ENCODE measurements at places on chromosomes 2 and 18.

DNA sequence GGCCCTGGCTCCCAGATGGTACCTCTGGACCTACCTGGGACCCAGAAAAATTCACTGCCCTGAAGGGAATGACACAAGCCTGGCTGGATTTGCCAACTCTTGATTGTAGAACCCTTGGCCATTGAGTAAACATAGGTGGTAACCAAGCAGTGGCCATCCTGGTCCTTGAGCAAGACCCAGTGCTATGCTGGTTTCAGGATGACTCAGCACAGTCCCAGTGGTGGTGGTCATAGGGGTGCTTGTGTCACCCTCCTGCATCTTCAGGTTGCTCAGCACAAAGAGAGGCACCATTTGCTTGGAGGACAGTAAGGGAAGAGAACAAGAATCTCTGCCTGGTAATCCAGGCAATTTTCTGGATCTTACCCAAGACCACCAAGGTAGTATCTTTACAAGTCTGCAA is 52.9 kb downstream of the UPP2 start:
- DNase-seq: no peak

DNA sequence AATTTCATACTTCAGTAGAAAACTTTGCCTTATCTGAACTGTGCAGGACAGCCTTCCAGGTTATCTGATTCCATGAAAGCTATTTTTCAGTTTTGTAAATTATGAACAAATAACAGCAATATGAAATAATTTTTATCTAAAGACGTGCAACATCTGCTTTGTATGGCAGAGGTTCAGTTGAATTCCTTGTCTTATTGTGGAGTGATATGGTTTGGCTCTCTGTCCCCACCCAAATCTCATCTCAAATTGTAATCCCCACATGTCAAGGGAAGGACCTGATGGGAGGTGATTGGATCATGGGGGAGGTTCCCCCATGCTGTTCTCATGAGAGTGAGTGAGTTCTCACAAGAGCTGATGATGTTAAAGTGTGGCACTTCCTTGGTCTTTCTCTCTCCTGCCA is 18.1 kb upstream of the RPIA start:
- DNase-seq: no peak

- DNase-seq: no peak
Measured at GRCh38 chr18:77676910-77677309, 427.3 kb downstream of the GALR1 start.

- DNase-seq: no peak
Measured at GRCh38 chr2:170943596-170943995, 14.5 kb downstream of the GORASP2 start.

DNA sequence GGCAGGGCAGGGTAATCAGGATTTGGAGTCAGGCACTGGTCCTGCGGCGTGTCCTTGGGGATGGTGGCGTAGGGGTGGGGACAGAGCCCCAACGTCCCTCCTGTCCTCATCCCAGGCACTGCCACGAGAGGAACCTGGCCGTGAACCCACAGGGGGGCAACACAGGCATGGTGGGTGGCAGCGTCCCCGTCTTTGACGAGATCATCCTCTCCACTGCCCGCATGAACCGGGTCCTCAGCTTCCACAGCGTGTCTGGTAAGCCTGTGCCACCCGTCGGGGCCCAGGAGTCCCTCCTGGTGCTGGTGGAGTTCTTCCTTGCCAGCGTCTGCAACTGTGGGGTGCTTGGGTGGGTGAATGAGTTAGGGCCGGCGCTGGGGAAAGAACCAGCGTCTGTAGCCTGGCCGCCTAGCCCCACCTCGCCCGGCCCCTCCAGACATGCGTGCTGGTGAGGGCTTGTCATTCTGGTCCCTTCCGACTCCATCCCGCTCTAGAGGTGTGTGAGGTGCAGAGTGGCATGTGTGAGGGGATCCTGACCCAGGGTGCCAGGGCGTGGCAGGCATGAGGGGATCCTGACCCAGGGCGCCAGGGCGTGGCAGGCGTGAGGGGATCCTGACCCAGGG is 8.0 kb downstream of the D2HGDH start:
- no peak for DNase-seq

GRCh38 chr2:12162269-12163247 is 416.1 kb downstream of the LPIN1 start:
- no peak for DNase-seq

DNA sequence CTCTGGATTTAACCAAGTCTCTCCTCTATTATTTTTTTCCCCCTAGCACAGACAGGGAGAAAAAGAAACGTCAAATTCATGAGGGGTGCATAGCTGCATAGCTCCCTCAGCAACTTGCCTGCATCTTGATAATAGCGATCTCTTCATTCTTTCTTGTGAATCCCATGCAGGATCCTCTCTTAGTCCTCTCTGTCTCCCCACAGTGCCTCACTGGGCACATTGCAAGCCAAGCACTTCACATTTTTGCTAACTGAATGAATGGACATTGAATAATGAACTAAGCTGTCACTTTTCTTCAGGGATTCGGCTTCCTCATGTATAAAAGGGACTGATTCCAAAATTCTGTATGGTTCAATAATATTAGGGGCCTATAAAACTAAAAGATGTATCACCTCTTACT is 2.9 kb upstream of the EPB41L3 start:
- DNase-seq: no peak

DNA sequence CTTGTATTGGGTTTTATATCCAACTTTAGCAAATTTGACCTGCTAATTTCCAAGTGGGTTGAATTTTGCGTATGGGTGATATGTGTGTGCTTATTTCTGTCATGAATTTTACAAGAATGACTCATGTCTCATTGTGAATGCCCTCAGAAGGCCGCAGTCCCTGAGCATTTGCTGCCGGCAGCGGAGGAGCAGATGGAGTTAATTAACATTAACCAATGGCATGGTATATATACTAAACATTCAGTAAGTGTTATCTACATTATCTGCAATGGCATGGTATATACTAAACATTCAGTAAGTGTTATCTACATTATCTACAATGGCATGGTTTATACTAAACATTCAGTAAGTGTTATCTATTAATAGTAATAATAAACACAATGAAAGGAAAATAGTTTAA is 90.1 kb downstream of the DOK6 start:
- DNase-seq: no peak

DNA sequence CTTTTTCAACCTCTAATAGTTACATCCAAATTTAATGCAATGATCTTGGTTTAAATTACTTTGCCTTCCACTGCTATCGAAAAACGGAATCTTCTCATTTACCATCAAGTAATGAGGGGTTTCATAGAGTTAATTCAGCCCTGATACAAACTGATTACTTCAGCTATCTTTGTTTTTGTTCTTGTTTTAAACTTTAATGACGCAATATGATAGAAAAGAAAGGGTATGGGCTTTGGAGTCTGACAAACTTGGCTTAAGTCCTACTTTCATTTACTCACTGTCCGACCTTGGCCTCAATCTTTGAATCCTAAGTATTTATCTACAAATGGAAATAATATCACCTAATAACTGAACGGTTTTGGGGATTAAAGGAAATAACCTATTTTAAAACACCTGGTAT is 16.1 kb downstream of the ADAM17 start:
- no peak for DNase-seq

GRCh38 chr2:102977426-102978090 is 215.7 kb downstream of the TMEM182 start:
- no peak for DNase-seq

DNA sequence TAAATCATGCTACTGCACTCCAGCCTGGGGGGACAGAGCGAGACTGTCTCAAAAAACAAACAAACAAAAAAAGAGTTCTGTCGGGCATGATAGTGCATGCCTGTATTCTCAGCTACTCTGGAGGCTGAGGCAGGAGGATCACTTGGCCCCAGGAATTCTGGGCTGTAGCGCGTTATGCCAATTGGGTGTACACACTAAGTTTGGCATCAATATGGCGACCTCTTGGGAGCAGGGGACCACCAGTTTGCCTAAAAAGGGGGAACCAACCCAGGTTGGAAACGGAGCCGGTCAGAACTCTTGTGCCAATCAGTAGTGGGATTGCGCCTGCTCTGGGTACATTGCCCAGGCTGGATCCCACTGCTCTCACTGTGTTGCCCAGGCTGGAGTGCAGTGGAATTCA is 49.7 kb downstream of the SDC1 start:
- no peak for DNase-seq

DNA sequence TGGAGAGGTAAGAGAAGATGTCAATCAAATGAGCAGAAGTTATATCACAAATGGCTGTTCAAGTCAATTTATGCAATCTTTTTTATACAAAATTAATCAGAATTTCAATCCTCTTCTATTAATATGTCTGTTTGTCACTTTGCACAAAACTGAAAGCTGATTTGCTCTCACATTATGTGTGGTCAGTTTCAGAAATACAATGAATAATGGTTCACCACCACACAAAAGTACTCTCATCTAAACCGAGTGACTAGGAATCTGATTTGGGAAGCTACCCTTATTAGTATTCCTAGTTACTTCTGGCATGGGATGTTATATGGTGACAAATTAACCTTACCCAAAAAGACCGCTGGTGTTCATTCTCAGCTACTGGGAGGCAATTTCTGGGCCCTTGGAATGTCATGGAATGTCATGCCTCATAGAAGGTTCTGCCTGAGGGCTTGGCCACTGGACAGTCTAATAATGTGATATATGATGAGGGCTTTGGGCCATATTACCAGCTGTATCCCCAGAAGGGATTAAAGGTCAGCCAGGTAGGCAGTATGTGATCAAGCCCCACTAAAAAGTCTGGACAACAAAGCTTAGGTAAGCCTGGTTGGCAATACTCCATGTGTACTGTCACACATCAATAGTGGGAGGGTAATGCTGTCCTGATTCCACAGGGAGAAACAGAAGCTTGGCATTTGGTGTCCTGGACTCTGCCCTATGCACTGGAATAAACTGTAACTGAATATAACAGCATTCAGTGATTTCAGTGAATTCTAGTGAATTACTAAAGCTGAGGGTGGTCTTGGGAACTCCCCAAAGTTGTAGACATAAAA is 113.2 kb downstream of the PIGN start:
- no peak for DNase-seq

DNA sequence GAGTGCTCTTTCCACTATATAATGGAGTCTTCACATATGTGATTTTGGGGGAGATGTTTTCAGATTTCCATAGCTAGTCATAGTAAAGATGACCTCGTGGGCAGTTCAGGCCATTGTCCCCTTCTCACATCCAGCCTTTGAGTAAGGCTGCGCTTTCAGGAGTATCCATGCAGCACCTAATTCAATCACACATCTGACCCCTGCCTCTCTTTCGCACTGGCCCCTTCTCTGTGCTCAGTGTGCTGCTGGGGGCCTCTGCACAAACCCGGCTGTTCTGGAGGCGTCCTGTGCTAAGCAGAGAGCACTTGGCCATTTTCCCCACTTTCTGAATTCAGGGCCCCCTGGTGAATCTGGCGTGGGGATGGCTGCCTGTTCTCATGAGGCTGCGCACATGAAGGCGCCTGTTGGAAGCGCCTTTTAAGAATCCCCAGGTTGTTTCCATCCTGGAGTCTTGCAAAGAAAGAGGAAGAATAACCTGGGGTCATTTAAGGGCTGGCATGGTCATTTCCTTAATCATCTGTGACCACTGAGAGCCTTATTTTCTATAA is 96.0 kb upstream of the ALPP start:
- no peak for DNase-seq

DNA sequence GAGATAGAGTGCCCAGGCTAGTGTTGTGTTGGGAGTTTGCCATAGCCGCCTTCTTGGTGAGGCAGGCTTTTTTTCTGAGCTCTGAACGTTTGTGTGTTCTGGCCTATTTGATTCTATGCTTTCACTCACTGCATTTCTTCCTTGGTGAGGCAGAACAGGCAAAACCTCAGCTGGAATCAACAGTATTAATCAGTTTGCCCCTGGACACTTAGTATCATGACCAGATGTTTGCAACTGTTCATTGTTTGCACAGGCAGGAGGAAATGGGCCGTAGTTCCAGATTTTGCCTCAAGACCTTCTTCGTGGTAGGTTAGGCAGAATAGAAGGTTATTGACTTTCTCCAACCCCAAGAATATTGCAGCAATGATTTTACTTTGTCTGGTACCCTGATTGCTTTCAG is 218.1 kb upstream of the RASGRP3 start:
- DNase-seq: no peak

- DNase-seq: no peak
Measured at GRCh38 chr2:29578084-29578598, 343.2 kb downstream of the ALK start.

GRCh38 chr2:25448808-25449207 is 107.1 kb upstream of the DNMT3A start:
- no peak for DNase-seq

- DNase-seq: no peak
Measured at GRCh38 chr2:177717831-177718618, 325.5 kb downstream of the AGPS start.

DNA sequence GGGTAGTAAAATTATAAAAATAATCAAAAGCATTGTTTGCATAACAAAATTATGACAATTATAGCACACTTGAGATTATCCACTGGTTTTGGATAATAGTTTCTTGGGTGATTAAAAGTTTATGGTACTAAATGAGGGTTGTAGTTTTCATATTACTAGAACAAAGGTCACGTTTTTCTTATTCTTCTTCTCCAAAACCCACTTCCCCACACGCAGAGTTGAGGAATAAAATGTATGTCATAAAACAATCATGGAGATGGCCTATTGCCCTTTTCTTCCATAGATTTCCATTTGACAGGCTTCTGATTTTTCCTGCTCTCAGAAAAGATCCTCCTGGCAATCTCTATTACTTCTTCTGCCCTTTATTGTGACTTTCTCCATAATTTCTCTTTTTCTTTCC is 863.9 kb downstream of the ERBB4 start:
- DNase-seq: no peak

DNA sequence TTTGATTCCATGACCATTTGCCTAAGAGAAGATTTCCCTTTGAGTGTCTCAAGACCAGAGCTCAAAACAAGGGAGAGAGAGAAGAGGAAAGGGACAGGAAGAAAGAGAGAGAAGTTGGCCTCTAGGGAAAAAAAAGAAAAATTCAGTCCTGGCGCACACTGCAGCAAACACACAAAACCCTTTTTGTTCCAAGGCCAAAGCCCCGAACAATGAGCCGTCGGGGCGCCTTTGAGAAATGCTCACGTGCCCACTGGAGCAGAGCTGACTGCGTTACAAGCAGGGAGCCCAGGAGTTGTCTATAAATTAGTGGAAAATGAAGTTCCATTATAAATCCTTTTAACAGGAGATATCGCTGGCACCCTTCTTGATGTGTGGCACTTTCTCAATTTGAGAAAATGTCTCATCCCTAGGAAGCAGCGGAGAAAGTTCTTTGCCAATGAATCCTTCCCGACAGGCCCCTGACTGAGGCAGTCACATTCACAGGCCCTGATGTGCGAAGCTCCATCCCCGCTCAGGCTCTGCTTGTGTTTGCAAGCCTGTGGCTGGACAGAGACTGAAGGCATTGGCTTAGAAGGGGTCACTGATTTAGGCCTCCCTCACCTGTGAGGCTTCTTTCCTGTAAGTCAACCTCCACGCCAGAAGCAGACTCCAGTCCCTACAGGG is 32.1 kb upstream of the NCKAP5 start:
- peak; percentile 79 for DNase-seq

DNA sequence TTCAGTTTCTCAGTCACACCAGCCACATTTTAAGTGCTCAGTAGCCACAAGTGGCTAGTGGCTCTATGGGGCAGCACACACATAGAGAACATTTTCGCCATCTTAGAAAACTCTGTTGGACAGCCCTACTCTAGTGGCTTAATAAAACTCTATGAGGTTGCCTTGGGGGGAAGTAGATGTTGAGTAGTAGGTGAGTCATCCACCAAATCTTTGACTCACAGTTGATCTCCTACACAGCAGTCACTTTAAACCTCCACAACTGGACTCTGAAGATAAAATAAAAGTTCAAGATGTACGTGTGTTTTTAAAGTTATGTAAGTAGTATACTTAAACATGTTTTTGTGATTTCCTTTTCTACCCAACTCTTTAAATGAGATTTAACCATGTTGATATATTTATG is 379.0 kb downstream of the SETBP1 start:
- DNase-seq: no peak
